ENCODE measurements at places on chromosomes 7 and 10.

- DNase-seq: no peak
Observed at GRCh38 chr10:12960941-12961340, 40.6 kb downstream of the CCDC3 start.

DNA sequence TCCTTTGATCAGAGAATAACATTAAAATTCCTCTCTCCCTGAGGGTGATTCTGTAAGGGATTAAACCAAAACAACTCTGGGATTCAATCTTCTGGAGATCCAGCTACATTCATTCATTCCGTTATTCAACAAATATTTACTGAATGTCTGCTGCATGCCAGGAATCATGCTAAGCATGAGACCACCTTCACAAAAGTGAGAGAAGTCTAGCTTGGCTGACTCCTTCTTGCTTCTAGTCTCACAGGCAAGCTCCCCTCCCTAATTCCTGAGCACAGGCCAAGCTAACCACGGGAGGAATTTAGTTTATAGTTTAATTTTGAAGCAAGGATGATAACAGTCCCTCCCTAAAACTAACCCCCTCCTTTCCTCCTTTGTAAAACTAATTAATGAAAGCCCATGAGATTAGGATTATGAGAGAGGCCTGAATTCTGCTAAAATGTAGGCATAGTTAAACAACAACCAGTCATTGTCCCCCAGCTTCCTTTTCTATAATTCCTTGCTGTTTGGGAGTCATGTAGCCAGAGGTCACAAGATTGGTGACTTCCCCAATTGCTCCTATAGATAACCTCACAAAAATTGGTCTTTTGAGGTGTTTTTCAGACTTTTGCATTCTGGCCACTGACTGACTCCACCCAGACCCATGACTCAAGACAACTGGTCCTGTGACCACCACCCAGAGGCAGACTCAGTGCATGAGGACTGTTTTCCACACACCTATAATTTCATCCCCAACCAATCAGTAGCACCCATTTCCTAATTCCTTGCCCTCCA lies 113.5 kb downstream of the ITGB8 start:
- no peak for DNase-seq

- DNase-seq: peak; percentile 72
Observed at GRCh38 chr10:97532935-97533671, 34.4 kb downstream of the UBTD1 start.

DNA sequence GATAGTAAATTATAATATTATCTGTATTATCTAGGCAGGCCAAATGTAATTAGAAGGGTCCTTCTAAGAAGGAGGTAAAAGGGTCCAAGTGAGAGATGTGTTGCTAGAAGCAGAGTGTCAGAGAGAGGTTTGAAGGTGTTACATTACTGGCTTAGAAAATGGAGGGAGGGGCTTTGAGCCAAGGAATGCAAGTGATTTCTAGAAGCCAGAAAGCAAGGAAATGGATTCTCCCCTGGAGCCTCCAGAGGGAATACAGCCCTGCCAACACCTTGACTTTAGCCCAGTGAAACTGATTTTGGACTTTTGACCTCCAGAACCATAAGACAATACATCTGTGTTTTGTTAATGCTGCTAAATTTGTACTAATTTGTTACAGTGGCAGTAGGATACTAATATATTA lies 97.9 kb upstream of the IL6 start:
- no peak for DNase-seq

DNA sequence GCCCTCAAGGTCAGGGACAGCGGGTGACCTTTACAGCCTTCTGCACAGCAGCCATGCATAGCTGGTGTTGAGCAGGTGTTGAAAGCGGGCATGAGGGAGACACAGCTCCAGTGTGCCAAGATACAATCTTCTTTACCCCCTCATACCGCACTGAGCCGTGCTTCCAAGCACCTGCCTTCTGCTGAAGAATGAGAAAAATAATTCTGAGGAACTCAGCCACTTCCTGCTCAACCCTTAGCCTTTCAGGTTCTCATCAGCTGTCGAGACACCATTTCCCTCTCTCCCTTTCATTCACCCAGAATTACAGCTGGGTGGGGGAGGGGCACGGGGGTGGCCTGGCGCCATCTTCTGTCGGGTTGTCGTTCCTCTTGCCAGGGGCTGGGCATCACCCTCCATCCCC lies 58.6 kb downstream of the COL13A1 start:
- DNase-seq: no peak

DNA sequence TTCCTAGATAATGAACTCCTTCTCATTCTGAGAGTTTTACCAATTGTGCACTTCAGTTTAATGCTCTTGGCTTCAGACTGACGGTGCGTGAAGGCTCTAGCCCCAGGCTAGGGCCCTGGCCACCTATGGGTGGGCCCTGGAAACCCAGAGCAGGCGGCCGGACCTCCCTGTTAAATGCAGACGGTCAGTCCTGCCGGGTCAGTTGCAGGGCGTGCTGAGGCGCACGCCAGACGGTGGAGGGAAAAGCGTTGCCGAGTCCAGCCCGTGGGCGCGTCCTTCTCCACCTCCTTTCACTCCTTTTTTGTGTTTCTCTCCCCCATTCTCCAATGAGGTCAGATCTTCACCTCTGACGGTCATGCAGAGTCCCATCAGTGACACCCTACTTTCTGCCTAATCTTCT lies 2.3 kb downstream of the DPYSL4 start:
- no peak for DNase-seq

DNA sequence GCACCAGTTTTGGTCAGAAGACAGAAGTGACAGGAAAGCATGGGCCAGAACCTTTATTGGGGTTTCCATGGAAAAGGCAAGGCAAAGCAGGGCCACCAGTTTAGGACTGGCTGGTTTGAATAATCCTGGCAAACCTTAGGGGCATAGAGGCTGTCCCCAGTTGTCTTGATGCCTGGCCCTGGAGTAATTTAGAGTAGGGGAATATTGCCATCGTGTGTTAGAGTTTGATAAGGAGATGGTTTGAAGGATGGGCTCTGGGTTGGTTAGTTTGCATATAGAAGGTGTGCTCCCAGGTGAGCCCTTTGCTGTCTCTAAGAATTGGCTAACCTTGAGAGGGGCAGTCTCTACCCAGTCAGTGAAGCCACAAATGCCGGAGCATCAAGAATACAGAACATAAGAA lies 79.6 kb downstream of the ZNF777 start:
- DNase-seq: no peak

DNA sequence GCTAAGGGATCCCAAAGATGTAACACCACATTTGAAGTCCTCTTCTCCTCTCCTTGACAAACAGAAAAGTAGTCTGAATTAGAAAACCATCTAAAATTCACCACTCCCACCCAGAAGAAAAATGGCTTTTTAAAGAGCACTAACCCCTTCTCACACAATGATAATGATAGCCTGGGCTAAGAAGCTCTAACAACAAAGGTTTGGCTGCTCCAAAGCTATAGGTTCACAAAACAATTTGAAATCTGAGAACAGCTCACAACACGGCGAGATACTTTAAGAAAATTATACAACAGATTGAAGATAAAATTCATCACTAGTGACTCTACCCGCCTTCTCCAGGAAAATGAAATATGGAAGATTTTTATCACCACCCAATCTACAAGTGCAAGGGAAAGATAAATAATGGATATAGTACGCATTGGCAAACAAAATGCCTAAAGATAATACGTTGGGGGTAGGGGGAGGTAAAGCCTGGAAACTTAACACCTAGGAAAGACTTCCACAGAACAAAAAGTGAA lies 7.4 kb downstream of the ITGB1 start:
- no peak for DNase-seq

DNA sequence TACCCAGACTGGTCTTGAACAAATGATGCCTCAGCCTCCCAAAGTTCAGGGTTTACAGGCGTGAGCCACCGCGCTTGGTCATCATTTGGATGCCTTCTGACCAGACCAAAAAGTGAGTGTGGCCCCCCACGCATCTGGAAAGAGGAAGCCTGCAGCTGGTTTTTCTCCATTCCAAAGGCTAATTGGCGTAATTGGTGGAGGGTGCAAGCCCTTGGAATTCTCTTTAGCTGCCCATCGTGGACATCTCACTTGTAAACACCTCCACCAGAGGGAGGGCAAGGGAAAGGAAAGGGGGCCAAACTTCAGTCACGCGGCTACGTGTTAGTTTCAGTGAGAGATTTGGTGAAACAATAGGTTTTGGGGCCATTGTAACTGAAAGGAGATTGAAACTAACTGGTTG lies 4.1 kb upstream of the ARHGAP21 start:
- DNase-seq: peak; percentile 37

GRCh38 chr10:88545359-88545758 lies 37.8 kb downstream of the RNLS start:
- DNase-seq: no peak

DNA sequence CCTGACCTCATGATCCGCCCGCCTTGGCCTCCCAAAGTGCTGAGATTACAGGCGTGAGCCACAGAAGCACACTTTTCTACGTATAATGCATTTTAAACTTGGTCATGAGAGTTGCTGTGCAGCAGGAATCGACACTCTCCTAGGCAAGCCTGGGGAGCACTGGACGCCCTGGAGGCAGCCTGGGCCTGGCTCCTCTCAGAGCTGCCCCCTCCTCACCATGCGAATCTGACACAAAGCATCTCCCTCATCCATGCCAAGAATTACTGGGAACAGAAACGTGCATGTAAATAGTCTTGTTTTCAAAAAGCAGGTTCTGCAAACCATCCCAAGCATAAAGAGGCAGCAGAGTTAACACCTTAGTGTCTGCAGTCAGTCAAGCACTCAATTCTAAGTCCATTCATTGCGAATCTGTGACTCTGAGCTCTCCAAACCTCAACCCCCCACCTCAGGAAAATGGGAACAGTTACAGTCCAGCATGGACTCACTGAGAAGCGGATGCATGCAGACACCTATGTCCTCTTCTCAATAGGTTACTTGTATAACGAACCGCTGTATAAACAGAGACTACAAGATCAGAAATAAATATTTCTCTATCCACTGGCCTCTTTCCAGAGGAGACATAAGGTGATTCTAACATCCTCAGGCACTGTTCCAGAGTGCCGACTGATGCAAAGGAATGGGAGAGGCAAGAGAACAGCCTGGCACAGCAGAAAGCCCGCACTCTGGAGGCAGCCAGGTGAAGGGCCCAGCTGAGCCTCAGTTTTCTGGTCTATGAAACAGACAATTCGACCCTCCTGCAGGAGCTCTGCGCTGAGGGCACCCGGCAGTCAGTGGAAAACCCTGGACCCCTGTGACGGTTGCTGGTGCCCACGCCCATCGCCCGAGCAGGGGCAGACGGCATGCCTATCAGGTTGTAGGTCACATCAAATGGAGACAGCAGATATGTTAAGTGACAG lies 68.9 kb downstream of the MAD1L1 start:
- no peak for DNase-seq

GRCh38 chr7:151806952-151807775 lies 69.8 kb downstream of the PRKAG2 start:
- no peak for DNase-seq

GRCh38 chr10:9238041-9238440 lies 1183.6 kb downstream of the GATA3 start:
- peak; percentile 33 for DNase-seq

DNA sequence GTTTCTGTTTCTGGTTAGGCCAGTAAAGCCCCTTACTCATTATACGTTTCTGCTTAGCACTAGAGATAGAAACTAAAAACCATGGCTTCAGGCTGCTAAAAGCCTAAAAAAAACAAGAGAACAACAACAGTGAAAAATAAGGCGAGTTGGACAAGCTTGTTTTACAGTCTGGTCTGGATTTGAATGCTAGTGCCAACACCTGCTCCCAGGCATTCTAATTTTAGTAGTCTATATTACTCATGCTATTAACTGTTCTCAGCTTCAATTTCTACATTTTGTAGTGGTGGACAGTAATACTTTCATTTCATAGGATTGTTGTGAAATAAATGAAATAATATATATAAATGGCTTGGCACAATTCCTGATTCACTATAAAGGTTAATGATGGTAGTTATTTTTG lies 108.5 kb downstream of the HBP1 start:
- DNase-seq: no peak

DNA sequence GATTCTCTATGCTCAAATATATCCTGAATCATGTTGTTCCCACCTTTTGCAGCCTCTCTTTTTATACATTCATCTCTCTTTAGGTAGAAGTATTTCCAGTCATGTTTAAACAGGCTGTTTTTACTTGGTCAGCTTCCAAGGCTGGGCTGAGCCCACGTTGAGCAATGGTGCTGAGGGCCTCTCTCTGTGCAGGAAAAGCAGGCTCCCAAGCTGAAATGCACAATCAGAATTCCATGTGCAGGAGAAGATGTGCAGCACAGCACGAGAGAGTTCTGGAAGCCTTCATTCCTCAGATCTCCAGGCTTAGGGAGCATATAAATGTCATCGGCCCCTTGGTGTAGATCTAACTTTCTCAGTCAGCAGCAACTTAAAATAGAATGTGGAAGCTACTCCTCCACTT lies 588.5 kb downstream of the TNS3 start:
- no peak for DNase-seq

- DNase-seq: no peak
Observed at GRCh38 chr10:47330366-47330765, 8.1 kb downstream of the GDF2 start.

DNA sequence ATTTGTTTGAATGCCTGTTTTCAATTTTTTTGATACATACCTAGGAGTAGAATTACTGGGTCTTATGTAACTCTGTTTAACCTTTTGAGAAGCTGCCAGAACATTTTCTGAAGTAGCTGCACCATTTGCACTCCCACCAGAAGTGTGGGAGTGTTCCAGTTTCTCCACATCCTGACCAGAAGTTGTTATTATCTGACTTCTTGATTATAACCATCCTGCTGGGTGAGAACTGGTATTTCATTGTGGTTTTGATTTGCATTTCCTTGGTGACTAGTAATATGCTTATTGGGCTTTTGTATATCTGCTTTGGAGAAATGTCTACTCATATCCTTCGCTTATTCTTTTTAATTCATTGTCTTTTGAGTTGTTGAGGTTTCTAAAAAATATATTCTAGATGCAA lies 117.2 kb upstream of the GLCCI1 start:
- no peak for DNase-seq

DNA sequence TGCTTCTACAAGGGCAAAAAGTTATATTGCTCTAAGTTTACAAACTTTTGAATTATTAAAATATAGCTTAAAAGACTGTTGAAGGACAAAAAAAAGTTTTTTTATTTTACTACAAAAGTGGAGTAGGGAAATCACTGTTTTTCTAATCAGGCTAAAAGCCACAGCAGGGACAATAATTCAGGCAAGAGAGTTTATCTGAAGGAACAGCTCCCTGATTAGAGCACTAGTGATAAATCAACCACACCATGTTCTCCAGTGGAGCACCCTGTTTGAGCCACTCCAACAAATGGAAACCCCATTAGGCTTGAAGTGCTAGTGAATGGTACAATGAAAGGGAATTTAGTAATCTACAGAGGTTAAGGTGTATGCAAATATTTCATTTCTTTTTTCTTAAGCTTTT lies 357.1 kb downstream of the SEMA3D start:
- DNase-seq: no peak

Data from ACHN (cell line).